ENCODE measurements at places on chromosomes 4 and X.

GRCh38 chr4:165724786-165725185 is 148.3 kb upstream of the TLL1 start:
- DNase-seq: no peak

DNA sequence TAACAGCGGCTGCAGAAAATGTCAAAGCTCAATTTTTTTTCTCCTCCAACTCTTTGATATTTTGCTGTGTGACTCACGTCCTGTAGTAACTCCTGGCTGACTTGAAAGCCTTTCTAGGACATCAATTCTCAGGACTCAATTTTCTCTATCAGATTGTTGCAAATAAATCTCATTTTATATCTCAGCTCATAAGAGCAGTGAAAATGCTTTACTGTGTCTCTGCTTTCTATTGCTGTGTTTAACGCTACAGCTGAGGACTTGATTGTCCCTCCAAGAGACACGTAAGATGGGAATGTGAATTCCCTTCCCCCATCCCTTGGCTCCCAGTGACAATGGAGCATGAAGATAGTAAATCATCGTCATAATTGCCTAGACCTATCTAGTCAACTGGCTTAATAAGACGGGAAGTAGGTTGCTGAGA is 20.5 kb upstream of the CBR4 start:
- no peak for DNase-seq

- DNase-seq: peak; percentile 70
These were observed 183.7 kb upstream of the BCOR start for GRCh38 chrX:40281336-40282005.

- DNase-seq: no peak
These were observed 23.4 kb downstream of the STAP1 start for GRCh38 chr4:67581913-67582312.

DNA sequence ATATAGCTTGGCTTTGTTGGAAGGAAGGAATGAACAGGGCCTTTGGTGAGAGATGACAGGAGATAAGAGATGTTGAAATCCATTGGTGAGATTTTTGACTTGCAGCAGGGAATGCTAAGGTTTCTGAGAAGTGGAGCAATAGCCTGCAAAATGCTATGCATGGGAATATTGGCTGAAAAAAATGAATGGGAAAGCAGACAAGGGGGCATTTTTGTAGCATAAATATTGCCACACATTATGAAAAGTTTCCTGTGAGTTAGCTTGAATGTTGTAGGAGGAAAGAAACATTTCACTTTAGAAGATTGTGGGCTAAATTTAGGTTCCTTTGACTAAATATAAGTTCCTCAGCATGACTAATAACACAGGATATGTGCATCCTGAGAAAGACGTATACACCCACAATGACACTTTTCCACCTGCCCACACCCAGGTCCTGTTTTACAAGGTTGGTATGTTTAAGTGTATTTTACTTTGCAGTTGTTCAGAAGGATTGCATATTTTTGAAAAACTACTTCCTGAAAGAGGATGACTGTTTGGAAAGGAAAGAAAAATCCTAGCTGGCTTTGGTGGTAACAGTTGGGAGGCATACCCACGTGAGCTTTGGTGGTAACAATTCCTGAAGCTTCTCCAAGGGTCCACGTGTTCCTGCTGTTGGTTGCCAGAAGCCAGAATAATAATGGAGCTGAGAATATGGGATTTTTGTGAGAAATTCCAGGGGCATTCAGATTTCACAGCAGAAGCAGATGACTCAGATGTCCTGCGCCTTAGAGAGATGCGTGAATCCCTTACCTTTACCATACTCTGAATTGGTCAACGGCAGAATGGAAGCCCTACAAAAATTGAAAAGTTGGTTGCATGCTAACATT is 28.5 kb downstream of the PHEX start:
- DNase-seq: no peak

- no peak for DNase-seq
These were observed 98.7 kb downstream of the NFKB1 start for GRCh38 chr4:102599886-102600285.

DNA sequence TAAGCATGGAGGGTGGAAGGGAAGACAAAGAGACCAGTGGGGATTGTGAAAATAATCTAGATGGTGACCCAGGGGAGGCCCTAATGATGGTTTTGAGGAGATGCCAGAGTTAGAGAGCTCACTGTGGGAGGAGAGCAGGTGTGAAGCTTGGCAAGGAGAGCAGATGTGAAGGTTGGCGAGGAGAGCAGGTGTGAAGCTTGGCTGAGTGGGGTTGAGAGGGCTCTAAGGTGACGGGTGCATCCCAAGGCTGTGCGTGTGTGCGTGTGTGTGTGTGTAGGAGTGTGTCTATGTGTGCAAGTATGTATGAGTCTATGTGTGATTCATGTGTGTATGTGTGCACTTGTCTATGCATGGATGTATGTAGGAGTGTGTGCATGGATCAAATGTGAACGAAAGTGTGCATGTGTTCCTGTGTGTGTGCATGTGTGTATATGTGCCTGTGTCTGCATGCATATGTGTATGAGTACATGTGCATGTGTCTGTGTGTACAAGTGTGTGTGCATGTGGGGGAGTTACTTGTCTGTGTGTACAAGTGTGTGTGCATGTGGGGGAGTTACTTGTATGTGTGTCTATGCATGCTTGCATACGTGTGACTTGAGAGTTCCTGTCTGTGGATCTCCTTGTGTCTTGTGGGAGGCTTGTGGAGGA is 72.0 kb downstream of the EVC start:
- DNase-seq: no peak

GRCh38 chrX:150478496-150479492 is 89.6 kb upstream of the MTM1 start:
- DNase-seq: no peak

- DNase-seq: no peak
These were observed 78.3 kb downstream of the AR start for GRCh38 chrX:67622053-67622585.

GRCh38 chr4:7775396-7775795 is 164.3 kb downstream of the AFAP1 start:
- no peak for DNase-seq

- DNase-seq: no peak
These were observed 12.9 kb downstream of the CCDC22 start for GRCh38 chrX:49247916-49248811.

DNA sequence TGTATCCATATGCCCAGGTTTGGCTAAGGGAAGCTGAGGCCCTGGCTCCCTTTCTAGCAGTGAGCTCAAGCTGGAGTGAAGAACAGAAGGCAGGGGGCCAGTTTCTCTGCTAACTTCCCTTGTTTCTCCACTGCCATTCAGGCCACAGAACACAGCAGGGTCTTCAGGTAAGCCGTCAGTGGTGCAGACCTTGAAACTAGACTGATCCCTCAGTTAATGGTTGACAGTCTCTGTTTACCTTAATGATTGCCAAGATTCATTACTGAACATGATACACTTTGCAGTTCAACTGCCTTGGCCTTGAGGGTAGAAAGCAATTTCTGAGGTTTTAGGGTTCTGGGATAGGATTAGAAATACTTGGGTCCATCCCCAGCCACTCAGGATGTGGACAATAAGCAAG is 8.9 kb upstream of the GJB1 start:
- DNase-seq: no peak

GRCh38 chr4:41360214-41360920 is 103.6 kb downstream of the UCHL1 start:
- DNase-seq: no peak

GRCh38 chr4:72631296-72631695 is 62.3 kb upstream of the ADAMTS3 start:
- DNase-seq: no peak

GRCh38 chr4:11153171-11153750 is 275.4 kb downstream of the HS3ST1 start:
- DNase-seq: no peak

- DNase-seq: no peak
These were observed 1960.8 kb downstream of the PCDH7 start for GRCh38 chr4:32680946-32681345.

DNA sequence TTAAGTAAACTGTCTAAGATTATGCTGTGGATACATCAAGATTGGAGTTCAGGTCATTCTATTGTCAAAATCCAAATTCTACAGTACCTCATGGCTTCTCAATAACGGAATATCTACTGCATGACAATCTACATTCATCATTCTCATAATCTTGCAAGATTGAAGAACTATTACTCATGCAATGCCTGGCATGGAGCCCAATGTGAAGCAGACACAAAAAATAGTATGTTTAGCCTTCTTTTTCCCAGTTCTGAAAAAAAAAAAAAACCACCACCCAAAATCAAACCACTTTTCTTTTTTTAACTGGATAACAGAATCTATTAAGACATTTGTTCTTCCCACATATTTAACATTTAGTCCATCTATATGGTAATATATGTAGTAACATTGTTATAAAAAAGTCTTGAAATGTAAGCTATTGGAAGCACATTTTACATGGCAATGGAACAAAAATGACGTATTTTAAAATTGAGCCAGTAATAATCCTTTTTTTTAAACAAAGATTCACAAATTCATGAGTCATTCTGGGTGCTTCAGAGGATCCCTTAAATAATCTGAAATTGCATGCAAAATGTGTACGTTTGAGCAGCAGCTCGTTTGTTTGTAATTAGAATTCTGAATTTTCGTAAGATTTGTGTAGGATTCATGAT is 232.2 kb upstream of the FMR1 start:
- no peak for DNase-seq

DNA sequence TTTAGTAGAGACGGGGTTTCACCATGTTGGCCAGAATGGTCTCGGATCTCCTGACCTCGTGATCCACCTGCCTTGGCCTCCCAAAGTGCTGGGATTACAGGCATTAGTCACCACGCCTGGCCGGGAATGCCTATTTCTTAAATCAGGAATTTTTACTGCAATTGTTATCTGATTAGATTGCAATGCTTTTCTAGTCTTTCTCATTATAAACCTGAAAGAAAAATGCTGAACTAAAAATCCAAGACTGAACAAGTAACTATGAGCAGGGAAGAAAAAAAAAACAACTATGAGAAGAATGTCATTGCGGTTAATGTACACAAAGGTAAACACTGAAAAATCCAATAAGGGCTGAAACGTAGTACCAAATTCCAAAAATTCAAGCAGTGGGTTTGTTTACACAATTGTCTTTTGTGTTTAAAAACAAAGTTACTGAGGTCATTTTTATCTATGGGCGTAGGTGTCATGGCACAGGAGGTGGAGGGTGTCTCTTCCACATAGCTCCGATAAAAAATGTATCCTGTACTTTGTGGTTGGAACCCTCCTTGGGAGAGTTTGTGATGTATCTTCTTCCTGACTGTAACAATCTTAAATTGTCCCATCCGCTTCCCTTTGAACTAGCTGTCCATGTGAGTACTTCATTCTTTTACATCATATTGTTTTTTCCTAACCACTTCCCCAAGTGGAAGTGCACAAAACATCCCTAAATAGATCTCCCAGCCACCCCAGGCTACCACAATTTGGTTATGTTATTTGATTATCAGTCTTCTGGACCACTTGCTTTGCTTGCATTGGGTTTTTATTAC is 11.1 kb upstream of the TMEM156 start:
- DNase-seq: no peak

- no peak for DNase-seq
These were observed 59.2 kb downstream of the PCDH19 start for GRCh38 chrX:100350704-100351489.

DNA sequence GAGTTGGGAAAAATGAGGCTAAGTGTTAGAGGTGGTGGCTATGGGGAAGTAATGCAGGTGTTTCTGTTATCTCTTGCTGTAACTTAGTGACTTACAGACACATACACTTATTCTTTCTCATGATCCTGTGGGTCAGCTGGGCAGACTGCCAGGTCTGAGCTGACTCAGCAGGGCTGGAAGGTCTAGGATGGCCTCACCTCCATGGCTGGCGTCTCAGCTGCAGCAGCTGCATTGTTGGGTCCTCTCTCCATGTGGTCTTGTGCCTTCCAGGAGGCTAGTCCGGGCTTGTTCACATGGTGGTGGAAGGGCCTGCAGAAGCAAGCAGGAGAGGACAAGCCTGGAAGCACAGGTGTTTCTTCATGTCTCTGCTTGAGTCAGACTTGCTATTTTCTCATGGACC is 172.7 kb downstream of the NHS start:
- DNase-seq: no peak

DNA sequence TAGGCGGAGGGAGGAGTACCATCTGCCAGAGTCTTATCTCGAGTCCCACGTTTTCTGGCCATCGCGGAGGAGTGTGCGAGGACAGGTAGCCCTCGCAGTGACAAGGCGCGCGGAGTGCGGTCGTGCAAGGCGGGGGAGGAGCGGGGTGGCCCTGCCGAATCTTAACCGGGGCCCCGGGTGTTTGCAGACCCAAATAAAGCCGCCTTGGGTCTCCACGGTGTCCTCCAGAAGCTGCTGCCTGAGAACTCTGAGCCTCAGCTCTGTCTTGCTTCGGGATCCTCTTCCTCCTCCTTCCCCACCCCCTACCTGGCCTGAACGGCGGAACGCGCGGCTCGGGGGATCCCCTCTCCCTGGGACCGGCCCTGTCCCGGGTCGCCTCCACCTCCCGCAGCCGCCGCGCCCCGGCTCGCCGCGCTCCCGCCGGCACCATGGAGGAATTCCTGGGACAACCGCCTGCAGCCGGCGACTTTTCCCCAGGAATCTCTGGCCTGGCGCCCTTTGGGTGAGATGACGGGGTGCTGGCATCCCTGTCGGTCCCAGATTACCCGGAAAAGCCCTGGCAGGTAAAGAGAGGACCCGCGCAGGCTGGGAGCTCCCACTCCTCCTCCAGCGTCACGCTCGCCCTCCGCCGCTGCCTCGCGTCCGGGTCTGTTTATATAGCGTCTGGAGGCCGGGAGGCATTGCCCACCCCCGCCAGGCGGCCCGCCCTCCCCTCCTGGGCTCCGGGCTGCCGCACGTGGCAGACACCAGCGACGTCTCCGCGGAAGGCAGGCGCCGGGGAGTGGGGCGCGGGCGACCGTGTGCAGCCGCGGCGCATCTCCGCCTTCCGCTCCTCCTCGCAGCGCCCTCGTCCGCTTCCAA is at the start of gene GALNTL6:
Gene GALNTL6, plus strand, starts transcription at position 740 of the 861 bp plus-strand sequence.
- DNase-seq: no peak

DNA sequence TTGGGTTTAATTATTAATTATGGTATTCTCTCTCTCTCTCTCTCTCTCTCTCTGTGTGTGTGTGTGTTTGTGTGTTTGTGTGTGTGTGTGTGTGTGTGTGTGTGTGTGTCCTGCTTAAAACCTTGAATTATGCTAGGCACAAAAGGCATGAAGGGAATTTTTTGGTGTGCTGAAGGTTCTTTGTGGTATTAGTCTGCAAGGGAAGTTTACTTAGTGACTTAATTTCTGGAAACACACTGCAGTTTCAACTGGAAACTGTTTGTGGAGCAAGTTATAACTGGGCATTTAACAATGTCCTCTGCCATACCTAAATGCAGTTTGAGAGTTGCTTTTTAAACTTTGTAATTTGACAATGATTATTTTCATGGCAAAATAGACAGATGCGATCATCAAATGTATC is 111.7 kb downstream of the FRMPD4 start:
- no peak for DNase-seq

- DNase-seq: peak; percentile 28
These were observed 94.9 kb upstream of the TBC1D9 start for GRCh38 chr4:140851032-140851636.

Data from HL-60 (cell line).